Colonic mucosa (tissue), 4 donors: ENCODE measurements at places on chromosomes 1 and 21. TPM values are rescaled to one million over a fixed set of nuclear protein-coding genes. Genes with fewer than 3 reads are reported as not detected.

DNA sequence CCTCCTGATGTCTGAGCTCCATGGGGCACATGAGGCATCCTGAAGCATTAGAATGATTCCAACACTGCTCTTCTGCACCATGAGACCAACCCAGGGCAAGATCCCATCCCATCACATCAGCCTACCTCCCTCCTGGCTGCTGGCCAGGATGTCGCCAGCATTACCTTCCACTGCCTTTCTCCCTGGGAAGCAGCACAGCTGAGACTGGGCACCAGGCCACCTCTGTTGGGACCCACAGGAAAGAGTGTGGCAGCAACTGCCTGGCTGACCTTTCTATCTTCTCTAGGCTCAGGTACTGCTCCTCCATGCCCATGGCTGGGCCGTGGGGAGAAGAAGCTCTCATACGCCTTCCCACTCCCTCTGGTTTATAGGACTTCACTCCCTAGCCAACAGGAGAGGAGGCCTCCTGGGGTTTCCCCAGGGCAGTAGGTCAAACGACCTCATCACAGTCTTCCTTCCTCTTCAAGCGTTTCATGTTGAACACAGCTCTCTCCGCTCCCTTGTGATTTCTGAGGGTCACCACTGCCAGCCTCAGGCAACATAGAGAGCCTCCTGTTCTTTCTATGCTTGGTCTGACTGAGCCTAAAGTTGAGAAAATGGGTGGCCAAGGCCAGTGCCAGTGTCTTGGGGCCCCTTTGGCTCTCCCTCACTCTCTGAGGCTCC lies 11.1 kb upstream of the RASSF5 start:
- DNase-seq = no peak
- no peak overlapping the region for H3K4me3 ChIP-seq

WDR64 gene
- total RNA-seq = not detected

GRCh38 chr1:100360790-100361510 lies 8.6 kb downstream of the CDC14A start:
- no peak for DNase-seq
- H3K36me3 ChIP-seq = no peaks in the 10 kb centered on the region
- no peaks in the 10 kb centered on the region for H3K27me3 ChIP-seq
- no peak overlapping the region for H3K27ac ChIP-seq

KCNE2 gene
- 1.1 TPM for total RNA-seq

DNA sequence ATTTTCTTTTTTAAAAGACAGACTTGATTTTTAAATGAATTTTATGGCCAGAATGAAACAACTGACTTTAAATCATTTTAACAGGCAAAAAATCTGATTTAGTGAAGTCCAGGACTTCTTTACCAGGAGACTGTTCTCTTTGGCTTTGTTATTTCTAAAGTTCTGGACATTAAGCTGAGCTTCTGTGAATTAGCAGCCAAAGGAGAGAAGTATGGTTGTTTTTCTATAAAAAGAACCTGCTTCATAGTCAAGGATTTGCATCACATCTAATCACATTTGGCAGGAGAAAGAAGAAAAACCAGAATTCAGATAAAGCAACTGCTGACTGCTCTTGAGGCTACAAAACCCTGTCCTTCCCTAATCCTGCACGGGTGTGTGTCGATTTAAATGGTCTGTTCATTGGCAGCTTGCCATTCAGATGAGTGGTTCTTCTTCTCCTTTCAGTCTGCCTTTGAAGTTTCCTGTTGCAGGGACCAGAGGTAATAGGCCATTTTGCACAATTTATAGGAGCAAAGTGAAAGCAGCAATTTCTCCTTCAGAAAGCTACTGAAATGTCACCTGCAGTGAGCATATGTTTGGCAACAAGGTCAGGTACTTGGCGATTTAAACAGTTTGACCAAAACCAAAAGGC lies 215.4 kb downstream of the OLFM3 start:
- no peaks in the 10 kb centered on the region for H3K36me3 ChIP-seq
- H3K27me3 ChIP-seq = no peaks in the 10 kb centered on the region
- H3K27ac ChIP-seq = no peak overlapping the region
- no peak overlapping the region for H3K4me3 ChIP-seq
- DNase-seq = peak; percentile 19

TTC3 gene
- 125 TPM for total RNA-seq

GRCh38 chr1:192927496-192927895 lies 118.7 kb downstream of the RGS2 start:
- H3K27me3 ChIP-seq = no peaks in the 10 kb centered on the region
- no peaks in the 10 kb centered on the region for H3K36me3 ChIP-seq
- DNase-seq = no peak
- H3K4me1 ChIP-seq = no peaks in the 10 kb centered on the region

DNA sequence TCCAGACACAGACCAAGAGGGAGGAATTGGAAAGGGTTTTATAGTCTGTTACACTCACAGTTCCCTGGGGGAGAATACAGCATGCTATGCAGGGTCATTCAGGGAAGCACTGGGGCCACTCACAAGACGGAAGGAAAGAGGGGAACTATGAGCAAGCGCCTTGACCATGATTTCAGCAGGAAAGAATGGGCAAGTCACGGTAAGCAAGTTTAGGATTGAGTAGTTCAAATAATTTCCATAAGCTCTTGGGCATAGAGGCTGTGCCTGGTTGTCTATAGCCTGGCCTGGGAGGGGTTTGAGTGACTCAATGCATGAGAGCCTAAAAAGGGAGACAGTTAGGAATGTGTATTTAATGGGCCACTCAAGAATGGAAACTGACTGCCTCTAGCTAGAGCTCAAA lies 176.7 kb downstream of the TTLL7 start:
- no peak overlapping the region for H3K27ac ChIP-seq
- no peaks in the 10 kb centered on the region for H3K4me1 ChIP-seq
- H3K27me3 ChIP-seq = no peaks in the 10 kb centered on the region

LINGO4 gene
- total RNA-seq = 0.12 TPM

CNKSR1 gene
- total RNA-seq = 35.3 TPM

DNA sequence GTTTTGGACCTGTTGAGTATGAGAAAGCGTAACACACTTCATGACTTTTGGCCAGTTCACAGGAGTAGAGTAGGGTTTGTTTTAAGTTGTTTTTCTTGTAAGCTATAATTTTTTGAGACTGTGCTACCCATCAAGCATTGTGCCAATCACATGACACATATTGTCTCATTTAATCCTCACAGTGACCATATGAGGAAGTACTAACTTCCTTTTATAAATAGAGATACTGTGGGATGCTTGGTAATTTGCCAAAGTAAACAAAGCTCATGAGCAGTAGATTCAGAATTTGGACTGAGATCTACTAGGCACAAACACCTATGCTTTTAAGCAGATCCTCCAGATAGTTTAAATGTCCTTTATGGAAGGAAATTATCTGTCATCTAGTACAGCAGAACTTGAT lies 178.3 kb downstream of the CACNA1E start:
- no peak for DNase-seq
- peaks cover 3% of the 10 kb centered on the region for H3K4me1 ChIP-seq
- no peaks in the 10 kb centered on the region for H3K27me3 ChIP-seq
- no peak overlapping the region for H3K27ac ChIP-seq

CYP4X1 gene
- total RNA-seq = 1.7 TPM

GRCh38 chr1:77234096-77234495 lies 14.9 kb upstream of the PIGK start:
- no peak overlapping the region for H3K27ac ChIP-seq
- H3K27me3 ChIP-seq = no peaks in the 10 kb centered on the region
- H3K36me3 ChIP-seq = no peaks in the 10 kb centered on the region
- DNase-seq = no peak
- no peaks in the 10 kb centered on the region for H3K4me1 ChIP-seq

- H3K4me3 ChIP-seq = no peak overlapping the region
- no peaks in the 10 kb centered on the region for H3K4me1 ChIP-seq
- DNase-seq = no peak
- no peaks in the 10 kb centered on the region for H3K27me3 ChIP-seq
Measured at GRCh38 chr1:110633646-110634030, 27.5 kb upstream of the KCNA2 start.

SLC26A9 gene
- total RNA-seq = not detected

SLAMF8 gene
- total RNA-seq = 1.5 TPM

CELA3A gene
- 25.0 TPM for total RNA-seq

DNA sequence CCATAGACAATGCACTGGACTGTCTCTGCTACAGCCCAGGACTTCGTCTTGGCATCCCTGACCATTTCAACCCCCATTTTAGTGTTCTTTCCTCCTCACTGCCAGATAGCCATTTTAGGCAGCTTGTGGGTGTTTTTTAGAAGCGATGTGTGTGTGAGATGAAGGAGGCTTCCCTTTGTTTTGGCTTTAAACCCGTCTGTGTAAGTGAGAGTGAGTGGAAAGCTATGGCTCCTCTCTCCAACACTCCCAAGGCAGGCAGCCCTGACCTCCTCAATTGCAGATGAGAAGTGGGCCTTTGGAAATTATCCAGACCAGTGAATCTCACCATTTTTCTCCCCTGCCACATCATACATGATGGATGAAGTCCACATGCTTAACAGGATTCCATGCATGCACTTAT lies 70.3 kb upstream of the PGBD5 start:
- no peaks in the 10 kb centered on the region for H3K4me1 ChIP-seq
- H3K4me3 ChIP-seq = no peak overlapping the region
- no peaks in the 10 kb centered on the region for H3K27me3 ChIP-seq
- no peak for DNase-seq

DNA sequence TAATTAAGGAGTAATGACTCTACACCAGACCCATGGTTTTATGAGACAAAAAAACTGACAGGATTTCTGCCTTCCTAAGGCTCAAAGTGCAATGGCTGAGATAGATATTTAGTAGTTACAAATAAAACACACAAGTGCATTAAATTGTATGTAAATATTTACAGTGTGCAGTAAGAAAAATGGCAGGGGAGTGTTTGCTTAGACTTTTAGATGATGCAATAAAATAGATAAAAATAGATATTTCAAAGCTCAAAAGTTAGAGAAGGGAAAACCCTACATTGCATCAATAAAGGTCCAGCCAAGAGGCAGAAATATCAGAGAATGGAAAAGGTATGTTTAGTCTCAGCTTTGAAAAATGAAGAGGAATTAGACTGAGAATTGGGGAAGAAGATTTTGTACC lies 226.3 kb upstream of the FGGY start:
- no peak overlapping the region for H3K4me3 ChIP-seq
- peak overlapping the region; percentile 18 for H3K27ac ChIP-seq
- no peaks in the 10 kb centered on the region for H3K36me3 ChIP-seq

KCNAB2 gene
- 6.4 TPM for total RNA-seq

- H3K27me3 ChIP-seq = no peaks in the 10 kb centered on the region
- no peak overlapping the region for H3K4me3 ChIP-seq
- no peaks in the 10 kb centered on the region for H3K36me3 ChIP-seq
- no peak overlapping the region for H3K27ac ChIP-seq
- no peaks in the 10 kb centered on the region for H3K4me1 ChIP-seq
Measured at GRCh38 chr1:200314085-200314750, 95.6 kb downstream of the ZNF281 start.

GRCh38 chr1:100927276-100927675 lies 31.4 kb downstream of the SLC30A7 start:
- no peaks in the 10 kb centered on the region for H3K27me3 ChIP-seq
- no peak overlapping the region for H3K4me3 ChIP-seq
- no peaks in the 10 kb centered on the region for H3K36me3 ChIP-seq
- DNase-seq = no peak
- H3K27ac ChIP-seq = no peak overlapping the region

DNA sequence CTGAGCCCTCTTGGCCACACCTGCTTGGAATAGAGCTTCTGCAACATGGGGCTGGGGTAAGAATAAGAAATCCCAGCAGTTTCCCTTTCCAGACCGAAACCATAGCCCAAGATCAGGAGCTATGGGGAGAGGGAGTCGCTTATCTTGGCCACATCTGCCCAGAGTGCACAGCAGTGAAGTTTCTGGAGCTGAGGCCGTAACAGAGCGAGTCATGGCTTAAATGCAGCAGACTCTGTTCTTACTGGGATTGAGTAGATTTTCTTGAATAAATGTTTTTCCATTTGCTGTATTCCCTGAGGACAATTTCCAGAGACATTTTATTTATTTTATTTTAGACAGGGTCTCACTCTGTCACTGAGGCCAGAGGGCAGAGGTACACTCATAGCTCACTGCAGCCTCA lies 33.5 kb downstream of the CFAP57 start:
- no peaks in the 10 kb centered on the region for H3K36me3 ChIP-seq
- DNase-seq = no peak
- no peaks in the 10 kb centered on the region for H3K27me3 ChIP-seq
- no peaks in the 10 kb centered on the region for H3K4me1 ChIP-seq

- H3K27ac ChIP-seq = peak overlapping the region; percentile 46
- no peak for DNase-seq
- no peak overlapping the region for H3K4me3 ChIP-seq
Measured at GRCh38 chr1:54989968-54990810, 8.5 kb upstream of the BSND start.

GRCh38 chr1:197042676-197043341 lies 24.3 kb downstream of the F13B start:
- H3K4me1 ChIP-seq = no peaks in the 10 kb centered on the region
- H3K27ac ChIP-seq = no peak overlapping the region
- no peak for DNase-seq
- no peaks in the 10 kb centered on the region for H3K36me3 ChIP-seq
- no peaks in the 10 kb centered on the region for H3K27me3 ChIP-seq
- no peak overlapping the region for H3K4me3 ChIP-seq

DNA sequence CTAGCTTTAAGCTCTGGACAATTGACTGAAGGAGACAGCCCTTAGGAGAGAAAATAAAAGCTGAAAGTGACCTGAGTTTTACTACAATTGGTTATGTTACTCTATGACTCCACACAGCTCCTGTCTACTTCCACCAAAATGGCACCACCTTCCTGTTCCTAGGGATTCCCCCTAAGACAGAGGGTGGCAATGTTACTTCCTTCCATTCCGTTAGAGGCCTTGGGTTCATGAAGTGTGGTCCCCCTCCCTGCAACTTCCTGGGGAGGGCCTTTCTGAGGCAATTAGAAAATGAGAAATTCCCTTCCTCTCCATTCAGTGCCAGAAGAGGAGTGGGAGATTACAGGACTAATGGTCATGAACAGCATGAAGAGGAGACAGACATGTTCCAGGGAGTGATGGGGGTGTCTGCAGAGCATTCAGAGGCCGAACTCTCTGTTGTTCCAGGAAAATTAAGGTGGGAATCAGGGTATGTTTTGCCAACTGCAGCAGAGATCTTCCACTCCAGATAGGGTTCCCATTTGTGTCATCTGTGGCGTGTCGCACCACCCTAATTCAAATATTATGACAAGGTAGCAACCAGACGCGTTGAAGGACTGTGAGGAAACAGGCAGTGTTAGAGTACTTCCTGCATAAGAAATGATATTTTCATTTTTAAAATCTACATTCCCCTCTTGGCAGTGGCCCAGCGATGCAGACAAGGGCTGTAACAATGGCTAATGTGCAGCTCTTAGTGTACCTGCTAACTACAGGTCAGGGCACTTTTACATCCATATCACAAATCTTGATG lies 53.1 kb upstream of the TRIM67 start:
- H3K36me3 ChIP-seq = no peaks in the 10 kb centered on the region
- no peaks in the 10 kb centered on the region for H3K27me3 ChIP-seq
- H3K4me1 ChIP-seq = no peaks in the 10 kb centered on the region
- no peak overlapping the region for H3K27ac ChIP-seq
- no peak overlapping the region for H3K4me3 ChIP-seq

DNA sequence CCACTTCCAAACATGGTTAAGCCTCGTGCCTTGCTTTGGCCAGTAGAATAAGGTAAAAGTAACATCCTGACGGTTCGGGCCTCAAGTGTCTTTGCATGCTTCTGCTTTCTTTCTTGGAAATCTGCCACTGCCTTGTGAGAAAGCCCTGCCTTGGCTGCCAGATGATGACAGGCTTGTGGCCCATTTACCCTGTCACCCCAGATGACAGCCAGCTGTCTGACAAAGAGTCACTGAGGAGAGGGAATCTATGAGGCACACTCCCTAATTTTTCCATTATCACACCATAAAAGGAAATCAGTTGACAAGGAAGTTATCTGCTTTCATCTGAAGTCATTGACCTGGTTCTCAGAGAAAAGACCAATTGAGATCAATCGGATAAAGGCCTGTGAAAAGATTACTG lies 199.8 kb downstream of the USH2A start:
- DNase-seq = no peak
- no peaks in the 10 kb centered on the region for H3K36me3 ChIP-seq
- no peak overlapping the region for H3K27ac ChIP-seq
- H3K4me3 ChIP-seq = no peak overlapping the region
- no peaks in the 10 kb centered on the region for H3K27me3 ChIP-seq

TTC13 gene
- total RNA-seq = 28.0 TPM

CYYR1 gene
- 5.5 TPM for total RNA-seq
